ENCODE measurements at places on chromosomes 2 and 18. TPM values are rescaled to one million over a fixed set of nuclear protein-coding genes. Genes with fewer than 3 reads are reported as not detected.
A peak's percentile ranks its signal among the peaks of the same experiment; 100 is the strongest.

The MBP gene
- polyA plus RNA-seq: 9.4 TPM

DNA sequence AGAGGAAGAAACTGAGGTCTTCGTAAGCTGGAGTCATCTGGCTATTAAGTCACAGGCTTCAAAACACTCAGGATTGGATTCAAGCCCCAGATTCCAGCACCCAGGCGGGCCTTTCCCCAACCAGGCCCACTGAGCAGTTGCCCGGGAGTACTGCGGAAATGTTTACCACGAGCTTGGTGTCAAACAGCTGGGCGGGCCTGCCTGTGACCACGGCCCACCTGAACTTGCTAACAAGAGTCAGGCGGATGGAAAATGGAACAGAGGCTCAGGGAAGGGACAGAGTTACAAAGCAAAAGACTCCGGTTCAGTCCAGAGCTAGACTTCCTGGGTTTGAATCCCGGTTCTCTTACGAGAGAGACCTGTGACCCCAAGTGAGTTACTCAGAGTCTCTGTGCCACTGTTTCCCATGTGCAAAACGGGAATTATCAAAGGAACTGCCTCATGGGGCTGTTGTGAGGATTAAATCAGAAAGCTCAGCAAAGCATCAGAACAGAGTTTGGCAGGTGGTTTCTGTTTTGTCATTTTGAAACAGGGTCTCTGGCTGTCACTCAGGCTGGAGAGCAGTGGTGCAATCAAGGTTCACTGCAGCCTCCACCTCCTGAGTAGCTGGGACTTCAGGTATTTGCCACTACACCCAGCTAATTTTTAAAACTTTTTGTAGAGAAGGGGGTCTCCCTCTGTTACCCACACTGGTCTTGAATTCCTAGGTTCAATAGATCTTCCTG is 49.0 kb upstream of the TFCP2L1 start:
- DNase-seq: no peak

- DNase-seq: no peak
These were observed 21.7 kb downstream of the TMX3 start for GRCh38 chr18:68693091-68693815.

The CDCA7 gene
- polyA plus RNA-seq: 81.5 TPM

DNA sequence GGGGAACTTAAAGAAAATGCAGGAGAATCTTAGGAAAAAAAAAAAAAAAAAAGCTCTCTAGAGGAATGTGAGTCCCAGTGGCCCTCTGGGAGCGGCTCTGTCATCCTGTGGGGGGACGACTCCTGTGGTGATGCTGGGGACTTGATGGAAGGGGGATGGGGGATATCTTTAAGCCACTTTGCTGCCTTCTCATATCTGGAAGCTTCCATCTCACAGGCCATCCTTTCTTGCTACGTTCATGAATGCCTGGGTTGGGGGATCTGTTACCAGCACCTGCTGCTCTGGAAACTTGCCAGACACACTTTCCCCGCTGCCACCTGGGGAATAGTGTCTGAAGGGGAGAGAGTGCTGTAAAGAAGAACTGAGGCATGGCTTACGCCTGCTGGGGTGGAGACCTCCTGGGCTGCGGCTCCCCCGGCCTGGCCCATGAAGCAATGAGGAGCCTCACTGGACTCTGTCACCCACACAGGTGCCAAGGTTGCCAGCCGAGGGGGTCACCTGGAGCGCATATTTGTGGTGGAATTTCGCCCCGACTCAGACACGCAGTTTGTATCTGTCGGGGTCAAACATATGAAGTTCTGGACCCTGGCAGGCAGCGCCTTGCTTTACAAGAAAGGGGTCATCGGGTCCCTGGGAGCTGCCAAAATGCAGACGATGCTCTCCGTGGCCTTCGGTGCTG is 92.8 kb downstream of the RTN4 start:
- DNase-seq: no peak

- no peak for DNase-seq
These were observed 362.7 kb downstream of the RND3 start for GRCh38 chr2:150124739-150125138.

The REG3G gene
- not detected for polyA plus RNA-seq

- no peak for DNase-seq
These were observed 32.8 kb downstream of the RMND5A start for GRCh38 chr2:86752934-86753333.

The PLEKHA3 gene
- 24.9 TPM for polyA plus RNA-seq

- DNase-seq: peak; percentile 56
These were observed 544.1 kb downstream of the LRRTM4 start for GRCh38 chr2:76977846-76978727.

GRCh38 chr2:36589230-36589630 is 8.7 kb downstream of the FEZ2 start:
- no peak for DNase-seq

DNA sequence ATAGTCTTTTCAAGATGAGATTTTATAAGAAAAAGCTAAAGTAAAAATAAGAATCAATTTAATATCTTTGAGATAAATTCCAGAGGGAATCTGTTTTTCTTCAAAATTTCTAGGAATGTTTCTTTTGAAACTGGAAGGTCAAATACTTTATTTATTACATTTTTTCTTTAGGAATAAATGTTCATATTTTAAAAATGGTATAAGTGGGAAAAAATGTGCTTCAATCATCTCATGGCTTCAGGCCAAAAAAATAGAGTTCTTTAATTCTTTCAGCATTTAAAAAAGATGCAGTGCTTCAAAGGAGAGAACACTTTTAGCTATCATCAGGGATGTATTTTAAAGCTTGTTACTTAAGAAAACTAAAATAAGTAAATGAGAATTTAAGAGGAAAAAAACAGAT is 110.6 kb downstream of the NEB start:
- no peak for DNase-seq

The NFU1 gene
- 42.7 TPM for polyA plus RNA-seq

The GATA6 gene
- polyA plus RNA-seq: 53.3 TPM

The NDC80 gene
- 15.0 TPM for polyA plus RNA-seq

GRCh38 chr2:78984386-78984785 is 41.1 kb upstream of the REG3G start:
- no peak for DNase-seq

The CCNT2 gene
- polyA plus RNA-seq: 91.4 TPM

The TWIST2 gene
- 4.0 TPM for polyA plus RNA-seq

The DNER gene
- 1.5 TPM for polyA plus RNA-seq

- DNase-seq: peak; percentile 70
These were observed 3.4 kb upstream of the RTP5 start for GRCh38 chr2:241865957-241866789.

The VIL1 gene
- 1.2 TPM for polyA plus RNA-seq

The CCDC102B gene
- polyA plus RNA-seq: 10.6 TPM

The IL1R2 gene
- 0.52 TPM for polyA plus RNA-seq

DNA sequence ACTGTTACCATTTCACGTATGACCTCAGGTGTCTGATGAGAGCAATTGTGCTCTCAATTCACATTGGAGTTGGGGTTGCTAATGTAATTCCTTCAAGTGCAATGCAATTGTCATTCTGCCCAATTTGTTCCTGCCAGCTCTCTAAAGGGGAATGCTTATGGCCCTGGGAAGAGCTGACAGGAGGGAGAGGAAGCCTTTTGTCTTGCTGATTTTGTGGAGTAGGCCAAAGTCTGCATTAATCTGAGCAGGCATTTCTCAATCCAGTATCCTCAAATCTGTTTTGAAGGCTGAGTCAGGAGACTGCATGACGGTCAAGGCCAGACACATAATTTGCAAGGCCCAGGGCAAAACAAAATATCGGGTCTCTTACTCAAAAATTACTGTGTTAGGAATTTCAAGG is 326.4 kb upstream of the SPHKAP start:
- no peak for DNase-seq

The SKOR2 gene
- polyA plus RNA-seq: not detected

DNA sequence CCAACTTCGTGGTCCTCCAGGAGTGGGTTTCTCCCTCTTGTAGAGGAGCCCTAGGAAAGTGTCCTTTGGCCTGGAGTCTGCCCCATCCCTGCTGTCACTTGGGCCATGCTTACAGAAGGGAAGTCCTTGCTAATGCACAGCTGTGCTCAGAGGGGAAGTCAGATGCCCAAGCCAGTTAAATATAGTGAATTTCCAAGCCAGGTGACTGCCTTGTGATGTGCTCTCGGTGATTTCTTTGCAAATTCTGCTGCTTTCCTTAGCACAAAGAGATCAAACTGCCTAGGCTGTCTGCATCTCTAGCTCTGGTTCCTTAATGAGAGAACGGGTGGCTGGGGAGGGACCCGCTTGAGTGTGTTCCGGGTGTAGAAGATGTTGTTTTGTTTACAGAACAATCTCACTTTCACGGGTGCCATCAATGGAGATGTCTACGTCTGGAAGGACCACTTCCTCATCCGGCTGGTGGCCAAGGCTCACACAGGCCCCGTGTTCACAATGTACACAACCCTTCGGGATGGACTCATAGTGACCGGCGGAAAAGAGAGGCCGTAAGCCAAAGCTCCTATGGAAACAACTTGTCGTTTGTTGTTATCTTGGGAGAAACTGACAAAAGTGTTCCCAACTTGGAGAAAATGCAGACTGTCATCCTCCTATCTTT is 91.4 kb downstream of the RTN4 start:
- no peak for DNase-seq

GRCh38 chr2:152549423-152549822 is 167.8 kb downstream of the PRPF40A start:
- no peak for DNase-seq

The LONRF2 gene
- polyA plus RNA-seq: 3.5 TPM

DNA sequence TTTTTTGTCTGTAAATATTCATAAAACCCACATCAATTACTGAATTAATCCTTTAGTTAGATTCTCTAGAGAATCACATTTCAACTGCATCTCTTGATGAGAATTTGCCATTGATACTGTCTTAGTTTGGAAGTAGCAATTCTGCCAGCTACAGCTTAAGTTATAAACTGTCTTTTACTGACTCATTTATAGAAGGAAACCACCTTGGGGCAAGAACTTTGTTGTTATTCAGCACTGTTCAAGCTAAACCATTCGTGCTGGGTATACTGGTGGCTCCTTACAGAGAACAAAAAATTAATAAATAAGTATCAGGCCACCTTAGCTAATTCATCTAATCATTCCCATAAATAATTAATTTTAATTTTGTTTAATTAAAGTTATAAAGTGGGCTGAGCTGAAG is 1082.6 kb upstream of the CELF4 start:
- DNase-seq: no peak

The MYOM1 gene
- polyA plus RNA-seq: 3.1 TPM

- no peak for DNase-seq
These were observed 71.8 kb upstream of the NCKAP5 start for GRCh38 chr2:133640103-133640502.

DNA sequence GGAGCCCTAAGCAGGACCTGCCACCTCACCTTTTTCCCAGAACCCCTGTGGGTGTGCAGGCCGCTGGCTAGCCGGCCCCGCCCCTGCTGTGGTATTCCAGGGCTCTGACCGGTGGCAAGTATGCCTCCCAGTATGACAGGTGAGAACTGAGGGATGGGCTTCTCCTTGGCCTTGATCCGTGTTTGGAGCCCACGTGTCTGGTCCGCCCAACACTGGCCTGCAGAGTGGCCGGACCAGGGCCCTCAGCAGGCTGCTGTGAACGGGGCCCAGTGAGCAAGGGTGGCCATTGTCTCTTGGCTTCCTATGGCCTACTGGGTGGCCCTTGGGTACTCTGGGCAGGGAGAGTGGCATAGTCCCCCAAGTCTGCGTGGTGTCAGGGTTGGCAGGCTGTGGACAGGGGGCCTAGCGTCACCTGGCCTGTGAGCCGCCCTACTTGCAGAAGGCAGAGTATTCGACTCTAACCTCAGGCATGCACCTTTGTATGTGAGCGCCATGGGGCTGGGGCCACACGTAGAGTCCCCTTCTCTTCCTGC is 1.8 kb downstream of the RNPEPL1 start:
- DNase-seq: no peak

DNA sequence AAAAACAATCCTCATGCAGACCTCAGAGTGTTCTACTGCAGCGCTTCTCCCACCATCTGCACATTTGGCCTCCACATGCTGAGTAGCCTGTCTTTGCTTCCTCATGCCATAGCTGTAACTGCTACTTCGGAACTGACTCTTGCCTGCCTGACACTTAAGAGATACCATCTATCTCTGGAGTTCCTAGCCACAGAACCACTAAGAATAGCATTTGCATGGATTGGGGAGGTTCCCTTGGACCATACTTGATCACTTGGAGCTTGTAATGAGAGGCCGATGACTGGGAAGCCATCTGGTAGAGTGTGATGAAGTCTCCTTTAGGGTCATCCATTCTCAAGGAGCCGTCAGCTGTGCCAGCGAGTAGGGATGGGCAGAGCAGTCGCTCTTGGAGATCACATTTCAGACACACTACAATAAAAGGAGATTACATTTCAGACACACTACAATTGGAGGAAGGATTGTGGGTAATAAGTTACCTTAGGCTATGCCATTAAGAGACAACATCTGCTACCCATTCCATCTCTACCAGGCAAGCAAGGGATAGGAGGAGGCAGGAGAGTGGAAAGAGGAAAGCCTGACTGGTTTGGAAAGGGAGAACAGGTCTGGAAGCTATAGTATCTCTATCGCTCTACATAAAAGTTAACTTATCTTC is 21.8 kb downstream of the DOK1 start:
- no peak for DNase-seq

The SLC39A6 gene
- 62.9 TPM for polyA plus RNA-seq

- no peak for DNase-seq
These were observed 2.8 kb downstream of the SH3BP4 start for GRCh38 chr2:234954551-234954992.

DNA sequence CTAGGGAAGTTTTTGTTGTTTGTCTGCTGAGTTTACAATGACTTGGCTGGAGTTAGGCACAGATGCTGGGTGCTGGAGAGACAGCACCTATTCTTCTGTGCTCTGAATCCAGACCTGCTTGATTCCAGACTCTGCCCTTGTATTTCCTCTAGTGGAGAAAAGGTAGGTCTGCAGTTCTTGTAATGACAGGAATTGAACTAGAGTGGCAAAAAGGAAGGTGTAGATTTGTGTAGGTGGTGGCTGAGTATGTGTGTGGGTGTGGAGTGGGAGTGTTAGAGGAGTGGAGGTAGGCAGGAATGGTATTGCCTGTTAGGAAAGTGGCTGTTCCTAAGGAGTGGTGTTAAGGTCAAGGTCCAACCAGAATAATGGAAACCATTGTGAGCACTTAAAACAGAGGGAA is 71.9 kb upstream of the LYPD6 start:
- DNase-seq: no peak

DNA sequence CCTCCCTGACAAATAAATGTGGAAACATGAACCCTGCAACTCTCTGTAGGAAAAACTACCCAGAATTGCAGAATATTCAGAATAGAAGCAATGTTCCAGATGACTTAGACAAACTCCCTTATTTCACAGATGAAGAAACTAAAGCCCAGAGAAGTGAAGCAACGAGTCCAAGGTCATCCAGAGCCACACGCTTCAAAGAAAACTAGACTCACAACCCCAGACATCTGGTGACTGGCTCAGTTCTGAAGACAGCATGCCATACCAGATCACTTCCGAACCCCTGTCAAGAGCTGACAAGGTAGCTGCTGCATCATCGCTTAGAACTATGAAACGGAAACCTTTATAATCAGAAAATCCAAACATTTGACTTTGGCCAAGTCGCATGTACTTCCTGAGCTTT is 101.3 kb downstream of the PID1 start:
- no peak for DNase-seq

The SLC5A7 gene
- polyA plus RNA-seq: 0.07 TPM

DNA sequence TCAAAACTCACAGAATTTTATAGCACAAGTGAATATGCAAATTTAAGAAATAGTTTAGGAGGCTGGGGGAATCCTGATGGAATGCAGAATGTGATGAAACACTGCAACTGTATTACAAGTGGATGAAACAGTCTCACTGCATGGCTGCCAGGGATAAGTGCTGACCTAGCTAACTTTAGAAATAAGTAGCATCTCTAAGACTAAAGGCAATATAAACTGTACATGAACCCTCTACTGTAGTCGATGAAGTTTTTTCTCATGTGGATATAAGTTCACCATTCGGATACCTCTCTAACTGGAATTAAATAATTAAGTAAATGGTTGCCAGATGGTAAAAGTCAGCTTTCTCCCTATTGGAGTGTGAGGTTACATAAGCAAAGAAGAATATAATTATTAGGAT is 777.8 kb upstream of the RAB6C start:
- peak; percentile 24 for DNase-seq

Measured in left lung (tissue), 14 donors.